ENCODE measurements at places on chromosomes 4 and X.

- no peak for DNase-seq
Observed at GRCh38 chr4:95949808-95950207, 109.9 kb downstream of the PDHA2 start.

DNA sequence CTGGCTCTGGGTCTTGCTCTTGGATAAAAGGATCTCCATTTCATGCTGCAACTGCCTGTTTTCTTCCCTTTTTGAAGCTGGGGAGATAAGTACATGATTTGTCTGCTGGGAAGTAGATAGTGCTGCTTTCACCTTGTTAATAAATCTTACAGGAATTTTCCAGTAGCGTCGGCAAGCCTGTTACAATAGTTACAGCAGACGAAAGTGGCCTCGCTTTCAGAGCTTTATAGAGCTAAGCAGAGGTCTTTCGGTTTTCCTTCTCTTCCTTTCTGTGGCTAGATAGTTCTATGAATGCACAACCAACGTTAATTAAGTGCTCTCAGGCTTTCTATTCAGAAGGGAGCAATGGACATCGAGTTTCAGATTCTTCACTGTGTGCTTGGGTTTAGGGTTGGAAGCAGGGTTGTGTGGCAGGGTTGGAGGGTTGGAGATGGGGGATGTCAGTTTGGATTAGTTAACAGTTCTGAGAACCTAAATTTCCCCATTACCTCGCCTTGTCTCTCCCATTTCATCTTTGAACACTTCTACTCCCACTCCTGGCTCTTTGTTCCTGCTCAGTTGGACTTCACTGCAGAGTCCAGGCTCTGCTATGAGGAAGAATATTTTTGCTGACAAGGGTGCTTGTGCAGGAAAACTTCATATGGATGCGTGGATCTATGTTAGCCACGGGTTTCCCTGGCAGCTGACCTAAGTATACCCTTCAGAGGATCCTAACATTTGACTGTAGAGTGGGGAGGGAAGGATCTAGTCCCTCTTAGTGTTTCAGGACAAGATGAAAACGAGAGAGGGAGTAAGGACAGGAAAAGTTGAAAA is 237.9 kb downstream of the ARHGAP10 start:
- DNase-seq: no peak

DNA sequence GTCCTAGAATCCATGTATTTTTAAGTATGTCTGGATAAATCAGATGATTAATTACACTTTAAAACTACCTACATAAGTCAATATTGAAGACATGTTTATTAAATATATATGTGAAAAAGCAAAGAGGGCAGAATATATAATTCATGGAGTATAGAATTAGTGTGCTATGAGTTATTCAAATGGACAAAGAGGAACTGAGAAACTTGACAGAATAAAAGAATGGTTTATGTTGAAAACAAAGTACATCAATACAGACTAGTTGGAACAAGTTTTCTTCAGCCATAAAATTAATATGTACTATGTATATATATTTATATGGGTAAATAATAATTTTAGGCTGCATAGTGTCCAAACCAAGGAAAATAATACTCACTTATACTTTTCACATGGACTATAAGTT is 173.5 kb downstream of the NPFFR2 start:
- no peak for DNase-seq

GRCh38 chrX:121374471-121374870 is 327.1 kb downstream of the GLUD2 start:
- DNase-seq: no peak

- no peak for DNase-seq
Observed at GRCh38 chr4:1246111-1246881, 2.6 kb downstream of the CTBP1 start.

DNA sequence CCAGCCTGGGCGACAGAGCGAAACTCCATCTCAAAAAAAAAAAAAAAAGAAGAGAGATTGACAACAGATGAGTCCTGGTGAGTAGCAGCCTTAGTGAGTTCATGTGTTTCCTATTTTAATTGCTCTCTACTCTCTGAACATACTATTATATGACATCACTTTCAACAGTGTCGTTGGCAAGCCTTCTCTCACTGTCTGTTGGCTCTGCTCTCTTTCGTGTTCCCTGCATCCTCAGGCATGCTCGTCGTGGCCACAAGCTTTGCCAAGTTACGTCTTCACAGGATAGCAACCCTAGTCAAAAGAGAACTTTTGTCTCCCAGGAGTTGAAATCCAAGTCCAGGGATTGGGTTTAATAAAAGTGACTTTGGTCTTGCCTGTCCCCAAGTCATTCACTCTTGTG is 117.1 kb upstream of the EGFL6 start:
- no peak for DNase-seq

- DNase-seq: no peak
Observed at GRCh38 chr4:71275570-71275969, 63.2 kb upstream of the SLC4A4 start.

DNA sequence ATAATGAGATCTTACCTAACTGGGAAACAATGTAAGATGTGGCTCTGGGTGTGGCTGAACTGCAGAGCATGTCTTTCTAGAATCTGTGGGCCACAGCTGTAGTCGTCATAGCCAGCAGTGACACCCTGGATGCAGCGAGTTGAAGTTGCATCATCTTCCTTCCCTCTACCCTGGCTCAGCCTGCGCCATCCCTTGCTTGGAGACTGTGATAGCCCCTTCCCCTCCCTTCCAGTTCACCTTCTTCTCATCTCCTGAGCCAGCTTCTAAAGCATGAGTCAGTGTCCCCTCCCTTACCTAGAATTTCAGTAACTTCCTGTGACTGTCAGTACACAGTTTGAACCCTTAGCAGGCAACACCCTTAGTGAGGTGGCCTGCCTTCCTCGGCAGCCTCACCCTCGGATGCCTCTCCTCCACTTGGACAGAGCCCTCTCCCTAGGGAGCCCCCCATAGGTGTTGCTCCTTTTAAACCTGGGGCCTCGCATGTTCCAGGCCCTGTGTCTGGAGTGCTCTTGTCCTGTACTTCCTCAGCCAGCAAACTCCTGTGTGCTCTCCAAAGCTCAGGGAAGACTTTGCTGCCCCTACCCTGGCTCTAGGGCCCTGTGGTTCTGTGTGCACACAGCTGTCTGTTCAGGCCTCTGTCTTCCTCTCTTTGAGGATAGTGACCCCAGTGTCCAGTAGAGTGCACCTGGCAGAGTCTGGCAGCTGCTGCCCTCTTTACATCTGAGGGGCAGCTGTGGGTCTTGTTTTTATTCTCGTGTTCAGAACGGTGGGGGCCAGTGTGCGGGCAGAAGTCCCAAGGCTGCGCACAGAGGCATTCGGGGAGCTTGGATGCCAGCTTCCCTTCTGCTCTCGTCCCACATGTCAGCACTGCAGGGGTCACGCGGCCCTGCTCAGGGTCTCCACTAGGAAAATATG is 43.7 kb upstream of the TADA2B start:
- DNase-seq: no peak

GRCh38 chrX:15336023-15336413 is 695 bp upstream of the PIGA start:
- no peak for DNase-seq
